ENCODE measurements at places on chromosomes 6 and 20.

DNA sequence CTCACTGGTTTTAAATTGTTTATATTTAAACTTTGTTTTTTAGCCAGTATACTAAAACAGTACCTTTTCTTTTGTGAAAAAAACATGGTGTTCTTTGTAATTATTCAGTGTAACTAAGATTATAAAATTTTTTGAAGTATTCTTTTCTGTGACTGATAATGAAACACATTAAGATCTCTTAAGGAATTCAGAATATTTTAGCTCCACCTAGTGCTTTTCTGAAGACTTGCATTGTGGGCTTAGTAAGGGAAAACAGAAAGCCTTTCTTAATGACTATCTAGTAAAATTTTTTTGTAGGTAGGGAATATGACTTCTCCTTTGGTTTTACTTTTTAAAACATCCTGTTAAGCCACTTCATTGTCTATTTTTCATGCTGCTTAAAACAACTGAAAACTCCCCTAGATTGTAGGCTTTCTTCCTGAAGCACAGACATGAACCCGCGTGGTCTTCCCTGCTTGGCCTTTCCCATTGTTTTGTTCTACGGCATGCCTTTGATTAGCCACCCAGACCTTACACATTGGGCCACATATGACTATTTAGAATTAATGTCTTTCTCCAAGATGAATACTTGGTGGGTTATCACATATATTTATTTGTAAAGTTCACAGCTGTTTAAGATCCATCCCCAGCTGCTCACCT, 72.1 kb downstream of the AFDN start:
- DNase-seq, result no peak

DNA sequence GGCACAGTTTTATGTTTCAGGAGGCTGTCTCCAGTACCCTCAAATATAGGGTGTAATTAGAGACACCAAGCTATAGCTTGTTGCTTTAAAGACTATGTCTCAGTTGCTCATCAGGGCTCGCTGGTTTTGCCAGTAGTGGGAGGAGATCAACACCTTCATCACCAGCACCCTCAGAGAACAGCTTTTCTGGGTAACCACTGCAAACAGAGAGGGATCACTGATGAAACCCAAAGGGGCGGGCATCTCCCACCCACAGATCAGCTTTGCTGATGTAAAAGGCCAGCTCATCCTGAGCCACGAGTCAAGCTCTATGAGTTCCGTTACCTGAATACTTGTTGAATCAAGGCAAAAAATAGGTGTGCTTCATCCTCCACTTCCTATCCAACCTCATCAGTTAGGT, 187.7 kb downstream of the AIG1 start:
- no peak for DNase-seq

DNA sequence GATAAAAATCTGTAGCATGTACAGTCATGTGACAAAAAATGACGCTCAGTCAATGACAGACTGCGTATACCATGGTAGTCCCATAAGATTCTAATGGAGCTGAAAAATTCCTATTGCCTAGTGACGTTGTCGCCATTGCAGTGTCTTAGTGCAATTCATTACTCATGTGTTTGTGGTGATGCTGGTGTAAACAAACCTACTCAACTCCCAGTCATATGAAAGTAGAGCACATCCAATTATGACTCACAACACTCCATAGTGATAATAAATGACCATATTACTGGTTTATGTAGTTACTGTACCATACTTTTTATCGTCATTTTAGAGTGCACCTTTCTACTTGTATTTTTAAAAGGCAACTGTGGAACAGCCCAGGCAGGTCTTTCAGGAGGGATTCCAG, 45.0 kb downstream of the TFAP2A start:
- no peak for DNase-seq

- no peak for DNase-seq
These were observed 1.5 kb downstream of the SH3BGRL2 start for GRCh38 chr6:79632580-79632979.

GRCh38 chr20:12815231-12815768, 193.5 kb upstream of the SPTLC3 start:
- DNase-seq, result no peak

GRCh38 chr6:129340983-129341382, 369.0 kb downstream of the ARHGAP18 start:
- no peak for DNase-seq

GRCh38 chr20:49896204-49896603, 19.1 kb downstream of the SPATA2 start:
- no peak for DNase-seq

GRCh38 chr20:14996883-14997672, 659.7 kb upstream of the FLRT3 start:
- no peak for DNase-seq

GRCh38 chr20:54119744-54120143, 49.4 kb upstream of the BCAS1 start:
- no peak for DNase-seq

GRCh38 chr6:56079751-56080540, 167.4 kb downstream of the COL21A1 start:
- no peak for DNase-seq

GRCh38 chr20:4722993-4723392, 1.3 kb downstream of the PRND start:
- DNase-seq, result no peak

GRCh38 chr20:1860446-1860845, 34.8 kb upstream of the SIRPA start:
- DNase-seq, result no peak

GRCh38 chr6:79559706-79560105, 22.5 kb upstream of the LCA5 start:
- no peak for DNase-seq

GRCh38 chr20:40980106-40980827, 48.4 kb upstream of the TOP1 start:
- no peak for DNase-seq

DNA sequence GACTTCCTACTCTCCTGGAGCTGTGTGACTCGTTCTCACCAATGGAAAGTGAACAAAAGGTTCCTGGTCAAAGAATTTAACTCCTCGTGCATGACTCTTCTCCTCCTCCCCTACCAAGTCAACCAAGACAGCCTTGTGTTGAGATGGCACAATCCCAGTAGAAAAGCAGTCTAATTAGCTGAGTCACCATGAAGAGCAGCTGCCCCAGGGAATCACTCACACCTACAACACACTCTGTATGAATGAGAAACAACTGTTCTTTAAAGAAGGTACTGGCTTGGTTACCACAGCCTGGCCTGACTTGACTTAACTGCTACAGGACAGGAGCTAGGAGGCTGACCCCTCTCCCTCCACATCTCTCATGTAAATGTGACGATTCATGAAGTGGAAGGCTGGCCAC, 2.9 kb upstream of the HLA-DOB start:
- no peak for DNase-seq

- DNase-seq, result no peak
These were observed 62.5 kb downstream of the RALGAPA2 start for GRCh38 chr20:20649945-20650344.

DNA sequence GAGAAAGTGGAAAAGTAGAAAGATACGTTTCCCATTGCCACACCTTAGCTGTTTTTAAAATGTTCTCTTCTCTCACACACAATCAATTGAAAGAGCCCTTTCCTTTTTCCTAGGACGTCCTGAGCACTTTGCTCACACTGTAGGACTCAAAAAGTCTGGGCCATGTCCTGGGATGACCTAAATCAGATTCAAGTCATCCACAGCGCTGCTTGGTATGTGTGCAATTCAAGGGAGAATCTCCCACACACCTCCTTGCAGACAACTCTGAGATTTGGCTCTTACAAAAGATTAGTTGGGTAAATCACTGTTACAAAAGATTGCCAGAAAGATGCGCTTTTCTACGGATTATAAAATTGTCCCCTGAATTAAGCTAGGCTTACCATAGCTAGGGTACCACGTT, 130.1 kb downstream of the RNASET2 start:
- no peak for DNase-seq

DNA sequence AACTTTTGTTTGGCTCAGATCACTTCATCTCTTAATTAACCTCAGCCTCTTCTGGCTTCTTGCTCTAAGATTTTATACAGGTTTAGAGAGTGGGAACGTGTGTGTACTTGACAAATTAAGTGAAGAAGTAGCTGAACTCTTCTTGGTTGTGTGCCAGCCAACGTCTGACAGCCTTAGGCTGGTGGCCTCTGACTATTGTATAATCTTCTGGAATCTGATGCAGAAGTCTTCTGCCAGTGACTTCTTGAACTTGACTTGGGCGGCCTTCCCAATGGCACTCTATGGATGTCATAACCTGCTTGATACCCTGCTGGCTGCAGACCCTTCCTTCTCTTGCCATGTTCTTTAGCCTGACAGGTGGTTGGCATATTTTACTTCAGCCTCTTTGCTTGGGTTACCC, 660.5 kb downstream of the DOK5 start:
- no peak for DNase-seq

DNA sequence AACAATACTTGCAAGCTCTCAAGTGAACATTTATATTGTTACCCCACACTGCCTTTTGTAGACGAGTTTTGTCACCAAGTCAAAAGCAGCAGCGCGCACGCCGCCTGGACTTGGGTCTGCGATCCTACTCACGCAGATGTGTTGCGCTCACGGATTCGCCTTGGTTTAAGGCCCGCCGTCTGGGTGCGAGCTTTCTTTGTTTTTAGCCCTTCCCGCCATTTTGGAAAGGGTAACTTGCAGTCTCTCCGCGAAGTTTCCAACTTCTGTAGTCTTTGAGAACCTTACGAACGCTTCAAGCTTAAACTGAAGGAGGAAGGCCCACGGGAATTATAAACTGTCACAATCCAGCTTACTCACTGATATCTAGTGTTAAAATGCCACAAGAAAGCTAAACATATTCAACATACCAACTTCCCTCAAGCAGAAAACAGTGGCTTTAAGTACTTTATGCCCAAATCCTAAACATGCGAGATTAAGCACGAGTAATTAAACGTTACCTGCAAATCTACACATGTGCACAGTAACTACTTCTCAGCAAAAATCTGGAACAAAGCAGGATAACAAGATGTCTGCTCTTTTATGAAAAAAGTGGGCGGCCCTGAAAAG, 80.4 kb upstream of the BTN3A2 start:
- DNase-seq, result peak; percentile 63

DNA sequence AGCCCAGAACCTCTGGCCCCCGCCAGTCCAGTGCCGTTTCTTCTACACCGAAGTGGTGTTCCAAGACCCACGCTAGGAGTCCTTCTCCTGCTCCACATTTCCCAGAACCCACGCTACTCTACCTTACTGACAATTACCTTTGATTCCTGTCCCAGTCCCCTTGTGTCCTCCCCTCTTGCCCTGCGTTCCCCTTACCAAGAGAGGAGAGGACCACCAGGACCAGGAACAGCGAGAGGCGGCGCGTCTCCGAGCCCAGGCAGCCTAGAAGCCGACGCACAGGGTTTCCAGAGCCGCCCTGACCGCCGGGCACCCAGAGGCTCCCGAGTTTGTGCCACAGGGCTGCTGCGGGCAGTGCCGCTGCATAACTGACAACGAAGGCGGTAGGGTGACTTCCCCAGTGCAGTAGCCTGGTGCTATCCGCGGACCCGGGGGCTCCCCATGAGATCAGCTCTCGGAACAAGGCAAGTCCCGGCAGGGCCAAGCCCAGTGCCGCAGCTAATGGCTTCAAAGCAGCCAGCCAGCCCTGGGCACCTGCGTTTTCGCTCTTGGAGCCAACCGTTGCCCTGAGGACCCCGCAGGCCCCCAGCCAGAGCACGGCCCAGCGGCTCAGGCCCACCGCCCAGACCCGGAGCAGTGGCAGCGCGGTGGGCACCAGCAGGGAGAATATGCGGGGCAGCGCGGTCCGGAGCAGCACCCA, 512 bp downstream of the TAP1 start:
- DNase-seq, result peak; percentile 50

GRCh38 chr6:23282252-23283021, 713.1 kb downstream of the HDGFL1 start:
- no peak for DNase-seq

GRCh38 chr20:53692465-53693067, 98.9 kb upstream of the ZNF217 start:
- no peak for DNase-seq

GRCh38 chr20:45373353-45374100, 4.6 kb downstream of the TP53TG5 start:
- DNase-seq, result peak; percentile 89

DNA sequence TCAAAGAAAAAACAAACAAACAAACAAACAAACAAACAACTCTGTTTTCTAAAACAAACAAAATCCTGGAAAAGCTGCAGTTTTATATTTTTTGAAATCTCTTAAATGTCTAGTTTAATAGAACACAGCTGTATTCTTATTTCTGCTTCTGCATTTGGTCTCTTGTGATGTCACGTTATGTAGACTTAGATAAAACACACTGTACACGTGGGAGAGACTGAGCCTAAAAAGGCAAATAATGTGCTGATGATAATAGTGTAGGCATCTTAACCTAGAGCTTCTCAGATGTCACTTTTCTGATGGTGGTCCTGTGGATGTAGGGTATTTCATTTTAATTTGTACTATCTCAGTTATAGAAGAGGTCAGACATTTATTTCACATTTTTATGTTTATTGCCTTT, 261.7 kb downstream of the UTRN start:
- no peak for DNase-seq

DNA sequence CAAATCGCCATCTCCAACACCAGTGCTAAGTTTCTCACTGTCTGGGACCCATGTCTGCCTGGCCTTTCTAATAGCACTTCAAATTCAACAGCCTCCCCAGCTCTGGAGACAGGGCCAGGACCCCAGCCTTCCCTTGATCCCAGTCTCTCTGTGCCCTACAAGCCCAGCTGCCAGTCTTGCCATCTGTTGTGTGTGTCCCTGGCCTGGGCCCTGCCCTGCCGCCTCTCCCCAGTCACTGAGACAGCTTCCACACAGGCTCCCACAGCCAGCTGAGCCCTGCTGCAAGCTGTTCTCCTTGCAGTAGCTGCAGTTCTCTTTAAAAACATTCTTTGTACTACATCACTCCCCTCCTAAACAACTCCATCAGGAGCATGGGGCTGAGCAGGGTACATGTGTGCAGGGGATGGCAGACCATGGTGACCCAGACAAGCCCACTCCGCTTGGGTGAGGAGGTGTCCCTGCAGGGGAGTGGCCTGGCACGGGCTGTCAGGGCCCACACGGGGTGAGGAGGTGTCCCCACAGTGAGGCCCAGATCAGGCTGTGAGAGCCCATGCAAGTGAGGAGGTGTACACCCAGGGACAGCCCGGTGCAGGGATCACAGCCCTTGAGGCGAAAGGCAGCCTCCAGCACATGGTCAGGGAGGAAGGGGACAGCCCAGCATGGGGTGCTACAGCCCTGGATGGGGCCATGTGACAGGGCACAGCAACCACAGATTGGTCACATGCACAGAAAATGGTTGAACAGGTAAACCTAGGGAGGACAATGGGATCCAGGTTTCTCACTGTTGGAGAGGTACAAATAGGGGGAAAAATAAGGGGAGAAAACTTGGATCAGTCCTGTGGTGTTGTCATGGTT, 16.2 kb downstream of the CST7 start:
- no peak for DNase-seq

- DNase-seq, result no peak
These were observed 36.8 kb downstream of the MTHFD1L start for GRCh38 chr6:150902142-150902776.

- DNase-seq, result no peak
These were observed 41.9 kb downstream of the PLEKHG1 start for GRCh38 chr6:150641398-150642139.
